ENCODE measurements at places on chromosomes 11 and 22.

DNA sequence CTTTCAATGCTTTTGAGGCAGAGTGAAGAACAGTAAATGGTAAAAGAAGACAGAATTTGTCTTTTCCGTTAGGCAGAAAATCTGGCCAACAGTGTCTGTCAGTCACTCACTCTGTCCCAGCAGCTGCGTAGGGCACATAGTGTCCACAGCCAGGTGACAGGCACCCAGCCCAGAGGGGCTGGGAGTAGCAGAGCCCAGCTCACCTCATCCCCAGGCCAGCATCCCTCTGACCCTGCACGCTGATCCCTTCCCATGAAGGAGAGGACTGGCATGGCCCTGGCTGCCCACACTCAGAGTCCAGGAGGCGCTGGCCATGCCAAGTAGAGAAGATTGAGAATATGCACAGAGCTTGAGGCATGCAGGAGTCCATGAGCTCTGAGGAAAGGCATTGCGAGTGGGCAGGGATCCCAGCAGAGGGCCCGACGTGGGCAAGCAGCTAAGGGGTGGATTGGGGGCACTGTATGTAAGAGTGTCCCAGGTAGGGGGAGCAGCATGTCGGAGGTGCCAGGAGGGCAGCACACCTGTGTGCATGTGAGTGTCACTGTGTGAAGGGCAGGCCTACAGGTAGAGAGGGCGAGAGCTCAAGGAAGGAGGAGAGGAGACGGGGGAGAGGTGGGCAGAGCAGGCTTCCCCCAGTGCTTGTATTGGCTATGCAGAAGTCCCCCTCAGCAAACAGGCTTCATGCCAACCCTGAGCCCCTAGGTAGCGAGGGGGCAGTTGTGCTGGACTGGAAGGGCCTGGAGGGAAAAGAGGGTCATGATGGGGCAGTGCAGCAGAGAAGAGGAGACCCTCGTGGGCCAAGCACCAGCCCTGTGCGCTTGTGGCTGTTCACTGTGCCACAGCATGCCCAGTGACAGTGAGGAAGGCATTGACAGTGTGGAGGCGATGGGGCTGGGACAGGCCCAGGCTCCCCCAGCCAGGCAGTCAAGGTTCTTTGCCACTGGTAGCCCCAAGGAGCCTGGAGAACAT lies 133.8 kb downstream of the OSBP2 start:
- no peak for DNase-seq

GRCh38 chr11:75639762-75640181 lies 29.1 kb downstream of the MAP6 start:
- no peak for DNase-seq

DNA sequence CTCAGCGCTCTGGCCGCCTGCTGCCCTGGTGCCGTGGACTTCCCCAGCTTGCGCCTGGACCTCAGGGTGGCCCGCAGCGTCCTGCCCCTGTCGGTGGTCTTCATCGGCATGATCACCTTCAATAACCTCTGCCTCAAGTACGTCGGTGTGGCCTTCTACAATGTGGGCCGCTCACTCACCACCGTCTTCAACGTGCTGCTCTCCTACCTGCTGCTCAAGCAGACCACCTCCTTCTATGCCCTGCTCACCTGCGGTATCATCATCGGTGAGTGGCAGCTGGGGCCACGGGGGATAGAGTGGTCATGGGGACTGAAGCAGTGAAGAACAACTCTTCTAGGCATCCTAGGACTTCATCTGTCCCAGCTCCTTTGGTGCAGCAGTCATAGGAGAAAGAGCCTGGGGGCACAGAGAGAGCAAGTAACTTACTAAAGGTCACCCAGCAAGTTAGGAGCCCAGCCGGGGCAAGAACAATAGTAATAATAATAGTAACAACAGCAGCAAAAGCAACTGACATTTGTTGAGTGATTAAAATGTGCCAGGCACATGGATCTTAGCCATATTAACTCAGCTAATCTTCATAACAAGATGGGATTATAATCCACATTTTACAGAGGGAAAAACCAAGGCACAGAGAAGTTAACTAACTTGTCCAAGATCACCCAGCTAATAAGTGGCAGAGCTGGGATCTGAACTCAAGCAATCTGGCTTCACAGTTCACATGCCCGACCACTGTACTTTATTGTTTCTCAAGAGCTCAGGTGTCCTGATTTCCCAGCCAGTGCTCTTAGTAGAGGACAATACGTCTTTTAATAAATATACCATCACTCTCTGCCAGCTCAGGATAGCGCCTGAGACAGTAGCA lies 1.4 kb downstream of the SLC35C1 start:
- no peak for DNase-seq

DNA sequence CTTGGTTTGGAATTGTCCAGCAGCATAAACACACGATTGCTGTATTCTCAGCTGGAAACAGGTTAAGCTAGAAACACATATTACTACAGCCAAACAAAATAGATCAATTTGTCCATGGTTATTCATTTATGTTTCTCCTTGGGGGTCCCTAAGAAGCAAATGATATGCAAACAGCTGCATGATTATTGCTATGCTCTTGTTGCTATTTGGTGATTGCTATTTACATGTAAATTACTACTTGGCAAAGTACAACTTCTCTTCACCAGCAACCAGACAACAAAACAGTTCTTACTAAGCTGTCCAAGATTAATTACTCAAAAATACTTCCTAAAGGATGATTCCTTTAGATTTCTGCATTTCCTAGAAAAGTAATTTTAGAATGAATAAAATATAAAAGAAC lies 567.9 kb upstream of the ARHGAP42 start:
- DNase-seq = no peak

DNA sequence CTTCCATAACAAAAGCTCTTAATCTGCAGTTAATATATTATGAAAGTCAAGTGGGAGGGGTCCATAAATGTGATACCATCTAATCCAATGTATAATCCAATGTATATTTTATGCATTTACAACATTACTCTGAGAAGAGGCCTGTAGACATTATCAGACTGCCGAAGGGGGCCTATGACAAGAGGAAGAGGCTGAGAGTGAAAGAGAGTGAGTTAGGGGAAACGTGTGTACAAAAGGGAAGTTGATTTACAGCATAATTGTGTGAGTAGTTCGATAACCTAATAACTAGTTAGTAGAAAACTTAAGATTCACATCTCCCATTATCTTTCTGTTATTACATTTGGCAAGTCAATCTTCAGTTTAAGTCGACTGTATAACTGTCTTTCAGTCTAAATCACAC lies 86.6 kb downstream of the DDX10 start:
- DNase-seq = no peak

DNA sequence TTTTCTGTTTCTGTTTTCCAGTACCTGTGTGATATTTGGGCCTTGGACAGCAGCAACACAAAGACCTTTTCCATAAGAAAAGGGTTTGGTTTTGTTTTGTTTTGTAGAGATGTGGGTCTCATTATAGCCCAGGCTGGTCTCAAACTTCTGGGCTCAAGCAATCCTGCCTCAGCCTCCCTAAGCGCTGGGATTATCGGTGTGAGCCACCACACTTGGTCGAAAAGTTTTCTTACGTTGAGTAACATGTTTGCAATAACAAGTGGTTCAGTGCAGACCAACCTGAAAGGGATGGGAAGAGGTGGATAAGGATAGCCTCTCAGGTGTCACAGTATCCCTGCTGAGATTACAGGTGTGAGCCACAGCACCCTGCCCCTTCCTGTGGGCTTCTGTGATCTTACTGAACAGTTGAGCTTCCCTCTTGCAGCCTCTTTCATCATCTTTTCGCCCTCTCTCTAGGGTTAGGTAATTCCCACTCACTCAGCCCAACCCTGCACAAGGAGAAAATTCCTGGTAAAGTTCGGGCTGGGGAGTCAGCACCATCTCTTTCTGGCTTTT lies 3.5 kb upstream of the MRPL48 start:
- no peak for DNase-seq

GRCh38 chr22:38352436-38352835 lies 35.2 kb upstream of the CSNK1E start:
- no peak for DNase-seq

GRCh38 chr11:45280449-45280848 lies 5.7 kb downstream of the SYT13 start:
- DNase-seq = no peak

GRCh38 chr11:7511401-7511800 lies 2.4 kb upstream of the PPFIBP2 start:
- no peak for DNase-seq
